ENCODE measurements at places on chromosomes 1 and 21.

DNA sequence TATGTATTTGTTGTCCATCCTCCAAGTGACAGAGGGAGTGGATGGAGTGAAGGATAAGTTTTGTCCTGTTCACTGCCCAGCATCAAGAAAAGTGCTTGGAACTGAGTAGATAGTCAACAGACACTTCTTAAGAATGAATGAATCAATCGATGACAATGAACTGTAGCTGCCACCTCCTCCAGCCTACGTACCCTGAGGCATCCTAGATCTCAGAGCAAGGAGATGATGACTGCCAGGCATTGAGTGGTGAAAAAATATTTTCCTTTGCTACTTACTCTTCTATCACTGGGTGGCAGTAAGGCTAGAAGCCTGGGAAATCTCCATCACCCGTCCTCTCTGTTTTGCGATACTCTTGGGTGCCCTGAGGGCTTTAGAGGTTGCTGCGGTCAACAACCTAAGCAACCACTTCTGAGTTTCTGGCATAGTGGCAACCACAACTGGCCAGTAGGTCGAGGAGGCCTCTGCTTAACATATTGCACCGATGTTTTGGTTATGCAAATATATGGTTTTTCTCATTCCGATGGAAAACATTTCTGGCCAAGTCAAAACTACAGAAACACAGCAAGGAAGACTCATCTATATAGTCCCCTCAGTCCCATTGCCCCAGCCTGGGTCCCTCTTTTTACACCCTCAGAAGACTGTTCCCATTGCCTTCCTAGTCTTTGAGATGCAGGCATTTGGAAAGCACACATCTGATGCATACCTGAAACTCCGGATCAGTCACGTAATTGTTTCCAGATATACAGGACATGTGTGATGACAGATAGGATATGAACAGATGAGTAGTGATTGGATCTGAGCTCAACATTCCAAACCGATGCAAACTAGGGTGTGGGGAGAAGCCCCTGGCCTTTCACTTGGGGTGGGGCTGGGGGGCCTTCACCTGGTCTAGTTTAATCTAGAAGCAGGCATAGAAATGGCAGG lies 136.8 kb downstream of the RUNX1 start:
- no peak for DNase-seq

DNA sequence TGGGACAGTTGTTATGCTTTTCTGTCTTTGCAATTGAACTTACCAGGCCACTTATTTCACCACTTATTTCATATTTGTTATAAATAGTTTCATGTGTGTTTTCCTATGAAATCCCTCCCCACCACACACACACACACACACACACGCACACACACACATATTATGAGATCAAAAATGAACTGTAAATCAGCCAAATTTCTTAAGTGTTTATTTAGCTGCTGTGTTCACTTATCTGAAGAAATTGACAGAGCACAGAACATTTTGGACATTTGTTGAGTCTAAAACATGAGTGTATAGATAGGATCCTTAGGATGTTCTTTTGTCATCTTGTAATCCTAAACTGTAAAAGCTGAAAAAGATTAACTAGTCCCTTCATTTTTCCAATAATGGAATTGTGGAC lies 7.8 kb upstream of the TNFSF18 start:
- DNase-seq = no peak

- DNase-seq = no peak
Measured at GRCh38 chr1:84972377-84972987, 24.4 kb downstream of the MCOLN2 start.

- no peak for DNase-seq
Measured at GRCh38 chr1:14655385-14655784, 56.9 kb downstream of the KAZN start.

- DNase-seq = no peak
Measured at GRCh38 chr1:46556822-46557221, 5.4 kb upstream of the KNCN start.
